ENCODE measurements at places on chromosomes 4 and X.

GRCh38 chr4:143338313-143338712 is 1.6 kb downstream of the GAB1 start:
- no peak for DNase-seq

GRCh38 chrX:132270699-132271098 is 51.5 kb upstream of the RAP2C start:
- no peak for DNase-seq

- DNase-seq = no peak
Observed at GRCh38 chrX:95101851-95102390, 1427.9 kb downstream of the FAM133A start.

DNA sequence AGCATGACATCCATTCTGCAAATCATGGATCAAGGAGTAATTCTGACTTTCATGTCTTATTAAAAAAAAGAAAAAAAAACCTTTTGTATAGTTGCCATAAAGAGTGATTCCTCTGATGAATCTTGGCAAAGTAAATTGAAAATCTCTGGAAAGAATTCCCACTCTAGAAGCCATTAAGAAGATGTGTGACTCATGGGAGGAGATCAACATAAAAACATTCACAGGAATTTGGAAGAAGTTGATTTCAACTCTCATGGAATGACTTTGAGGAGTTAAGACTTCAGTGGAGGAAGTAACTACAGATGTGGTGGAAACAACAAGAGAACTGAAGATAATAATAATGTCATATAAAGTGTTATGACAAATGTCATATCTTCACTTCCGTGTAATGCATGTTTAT is 204.2 kb downstream of the PABPC4L start:
- no peak for DNase-seq

- no peak for DNase-seq
Observed at GRCh38 chrX:63503541-63503940, 152.4 kb upstream of the SPIN4 start.

- no peak for DNase-seq
Observed at GRCh38 chr4:8439914-8440491, 520 bp downstream of the ACOX3 start.

- DNase-seq = no peak
Observed at GRCh38 chr4:77634132-77634785, 28.6 kb downstream of the CXCL13 start.

- no peak for DNase-seq
Observed at GRCh38 chr4:42101446-42101975, 50.9 kb downstream of the BEND4 start.

GRCh38 chrX:130079824-130080406 is 30.4 kb downstream of the ELF4 start:
- peak; percentile 1 for DNase-seq

- no peak for DNase-seq
Observed at GRCh38 chr4:77801260-77801608, 17.9 kb downstream of the CNOT6L start.

Data from activated CD4-positive, CD25-positive, alpha-beta regulatory T cell (primary cell).